Left hindlimb (tissue), 1 donor: ENCODE measurements at places on chromosomes 6 and 20.

DNA sequence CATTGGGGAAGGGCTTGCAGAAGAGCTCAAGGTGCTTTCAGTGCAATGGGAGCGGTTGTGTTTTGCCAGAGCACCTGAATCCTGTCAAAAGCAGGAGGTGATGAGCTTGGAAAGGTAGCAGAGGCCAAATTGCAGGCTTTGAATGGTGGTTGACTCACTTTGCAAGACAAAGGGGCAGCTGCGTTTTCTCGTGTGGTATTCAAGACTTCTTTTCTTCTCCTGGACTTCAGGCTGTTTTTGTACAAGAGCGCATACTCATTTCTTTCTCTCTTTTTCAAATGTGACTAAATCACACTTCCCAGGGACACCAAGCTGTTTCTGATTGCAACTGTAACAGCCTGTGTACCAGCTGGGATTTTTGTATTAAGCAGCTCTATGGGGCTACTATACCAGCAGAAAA, 32.3 kb downstream of the GHRH start:
- no peak for DNase-seq

DNA sequence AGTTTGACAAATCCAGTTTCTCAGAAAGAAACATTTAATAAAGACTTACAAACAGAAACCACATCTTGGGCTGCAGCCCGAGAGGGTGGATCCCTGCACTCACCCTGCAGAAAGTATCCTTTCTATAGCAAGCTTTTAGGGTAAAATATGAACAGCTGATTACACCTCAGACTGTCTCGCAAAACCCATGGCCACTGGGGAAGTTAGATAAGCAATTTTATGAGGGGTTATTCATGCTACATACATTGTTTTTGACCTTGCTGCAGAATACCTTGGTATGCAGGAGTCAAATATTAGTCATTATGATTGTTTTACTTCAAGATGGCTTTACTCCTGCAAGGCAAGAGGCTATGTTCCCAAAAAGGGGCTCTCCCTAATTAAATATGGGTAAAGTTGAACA, 126.9 kb downstream of the OR2B2 start:
- DNase-seq: no peak

- no peak for DNase-seq
Measured at GRCh38 chr6:43939281-43940070, 169.5 kb downstream of the VEGFA start.

DNA sequence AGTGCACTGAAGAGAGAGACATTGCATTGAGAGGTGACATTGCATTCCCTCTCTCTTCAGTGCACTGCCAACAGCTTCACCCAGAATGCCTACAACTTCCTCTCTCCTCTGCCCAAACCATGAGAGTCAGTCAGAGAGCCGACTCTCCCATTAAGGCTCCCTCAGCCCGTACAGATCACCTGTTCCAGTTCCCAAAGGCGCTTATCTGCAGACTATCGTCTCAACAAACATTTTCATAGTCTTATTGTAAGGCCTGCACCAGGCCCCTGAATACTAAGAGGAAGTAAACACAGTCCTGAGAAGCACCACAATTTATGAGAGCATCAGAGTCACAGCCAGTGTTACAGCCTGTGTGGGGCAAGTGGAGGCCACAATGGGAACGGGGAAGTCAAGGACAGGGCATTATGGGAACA, 53.7 kb downstream of the GFOD1 start:
- no peak for DNase-seq

DNA sequence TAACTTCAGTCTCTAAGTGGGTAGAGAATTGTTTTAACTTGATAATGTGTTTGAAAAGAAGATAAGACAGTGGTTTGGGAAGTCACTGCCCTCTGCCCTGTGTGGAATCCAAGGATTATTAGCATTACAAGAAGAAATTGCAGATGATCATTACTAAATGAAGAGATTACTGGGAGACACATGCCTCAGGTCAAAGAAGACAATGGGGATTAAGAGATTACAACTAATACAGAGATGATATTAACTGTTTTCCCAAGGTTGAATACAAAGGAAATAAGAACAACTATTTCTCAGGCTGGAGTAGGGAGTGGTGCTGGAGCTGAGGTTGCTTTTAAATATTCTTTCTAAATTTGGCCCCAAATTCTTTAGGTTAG, 166.0 kb downstream of the TRMT11 start:
- DNase-seq: no peak

GRCh38 chr6:99603421-99604165, 3.0 kb upstream of the PRDM13 start:
- DNase-seq: peak; percentile 64

DNA sequence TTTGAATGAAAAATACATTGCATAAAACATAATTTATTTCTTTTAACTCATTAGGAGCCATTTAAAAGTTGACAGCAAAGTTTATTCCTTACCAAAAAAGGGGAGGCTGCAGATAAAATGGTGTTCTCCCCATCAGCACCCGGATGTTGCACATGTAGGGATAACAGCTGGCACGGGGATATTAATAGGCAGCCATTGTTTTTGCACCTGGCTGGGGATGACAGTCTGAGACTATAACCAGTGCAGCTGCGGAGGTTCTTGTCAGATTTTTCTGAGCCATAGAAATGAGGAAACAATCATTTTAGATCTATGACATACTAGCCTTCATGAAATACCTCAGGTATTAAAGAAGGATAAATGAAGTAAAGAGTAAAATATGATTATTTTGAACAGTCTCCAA, 20.1 kb upstream of the HECA start:
- DNase-seq: no peak

DNA sequence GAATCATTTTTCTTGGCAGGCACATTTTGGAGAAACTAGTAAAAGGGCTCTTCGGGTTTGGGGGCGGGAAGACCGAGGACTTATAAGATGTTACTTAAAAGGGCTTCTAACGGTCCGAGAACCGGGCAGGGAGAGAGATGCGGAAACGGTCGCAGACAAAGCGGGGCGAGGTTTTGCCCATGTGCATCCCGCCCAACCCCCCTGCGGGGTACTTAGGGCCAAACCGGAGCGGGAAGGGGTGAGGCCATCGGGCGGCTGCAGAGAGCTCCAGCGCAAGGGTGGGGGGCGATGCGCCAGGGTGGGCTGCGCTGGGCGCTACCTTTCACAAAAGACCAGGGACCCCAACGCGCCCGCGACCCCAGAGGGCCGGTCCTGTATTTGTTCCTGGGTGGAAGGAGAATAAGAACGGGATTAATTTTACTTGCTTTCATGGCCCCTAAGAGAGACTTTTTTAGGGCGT, 616 bp downstream of the TUBB start:
- DNase-seq: peak; percentile 82

DNA sequence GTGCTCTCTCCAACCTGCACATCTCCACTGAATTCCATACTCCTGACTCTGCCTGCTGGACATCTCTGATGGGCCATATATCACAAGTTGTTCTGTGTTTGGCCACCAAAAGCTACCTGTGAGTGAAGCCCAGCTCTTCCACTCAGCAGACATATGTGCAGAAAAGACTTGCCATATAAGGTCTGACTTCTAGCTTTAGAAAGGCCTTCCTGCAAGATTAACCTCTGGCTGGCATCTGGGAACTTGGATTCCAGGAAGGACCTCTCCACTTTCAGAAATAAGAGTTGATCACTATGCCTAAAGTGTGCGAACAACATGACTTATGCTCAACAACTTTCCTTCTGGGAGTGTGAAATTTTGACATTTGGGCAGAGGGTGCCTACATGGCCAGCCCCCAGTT, 113.7 kb downstream of the TNFAIP3 start:
- no peak for DNase-seq

- DNase-seq: no peak
Measured at GRCh38 chr6:105429676-105430075, 26.8 kb upstream of the PREP start.

- no peak for DNase-seq
Measured at GRCh38 chr6:70385901-70386300, 27.4 kb upstream of the FAM135A start.

- DNase-seq: no peak
Measured at GRCh38 chr20:63173552-63174191, 42.3 kb downstream of the YTHDF1 start.

DNA sequence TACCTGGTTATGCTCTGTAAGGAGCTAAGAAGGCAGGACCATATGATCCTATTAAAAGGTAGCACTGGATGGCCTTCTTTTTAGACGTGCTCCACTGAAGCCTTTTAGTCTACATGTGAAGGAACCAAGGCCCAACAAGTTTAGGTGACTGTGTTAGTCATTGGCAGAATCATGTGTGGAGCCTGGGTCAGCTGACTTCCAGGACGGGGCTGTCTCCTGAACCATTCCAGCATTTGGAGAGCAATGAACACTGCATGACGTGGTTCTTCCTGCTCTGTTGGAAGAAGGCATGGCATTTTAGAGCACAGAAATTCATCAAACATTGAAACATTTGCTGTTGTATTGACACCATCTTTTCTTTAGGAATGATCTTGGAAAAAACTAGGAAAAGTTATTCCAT, 87.8 kb upstream of the TIAM2 start:
- DNase-seq: no peak

- DNase-seq: peak; percentile 87
Measured at GRCh38 chr20:54475334-54476168, at the start of gene DOK5. Gene DOK5, plus strand, starts transcription at chr20:54475593. Its CDS starts 354 bp downstream, at chr20:54475947.

- DNase-seq: no peak
Measured at GRCh38 chr6:21912151-21912832, 318.7 kb downstream of the SOX4 start.

DNA sequence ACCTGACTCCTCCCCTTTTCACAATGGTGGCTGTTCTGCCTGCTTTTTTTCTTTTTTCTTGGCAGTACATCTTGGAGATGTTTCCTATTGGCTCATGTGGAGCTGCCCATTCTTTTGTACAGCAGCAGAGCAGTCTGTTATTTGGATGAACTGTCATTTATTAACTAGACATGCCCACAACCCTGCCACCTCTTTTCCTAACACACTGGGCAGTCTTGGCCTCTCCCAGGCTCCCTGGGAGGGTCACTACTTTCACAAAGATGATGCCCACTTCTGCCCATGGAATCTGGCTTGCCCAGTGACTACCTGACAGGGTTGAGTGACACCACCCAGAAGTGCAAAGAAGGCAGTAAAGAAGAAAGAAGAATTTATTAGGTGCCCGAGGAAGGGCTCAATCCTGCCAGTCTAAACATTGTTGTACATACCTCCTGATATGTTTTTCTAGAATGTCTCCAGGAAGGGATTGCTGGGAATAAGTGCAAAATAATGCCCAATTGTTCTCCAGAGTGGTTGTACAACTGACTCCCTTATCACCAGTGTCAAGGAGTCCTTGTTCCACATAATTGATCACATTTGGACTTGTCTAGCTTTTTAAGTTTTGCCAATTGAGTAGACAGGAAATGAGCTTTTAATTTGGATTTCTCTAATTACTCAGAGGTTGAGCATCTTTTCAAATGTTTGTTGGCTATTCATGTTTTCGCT, 19.7 kb upstream of the SCRT2 start:
- no peak for DNase-seq

- DNase-seq: no peak
Measured at GRCh38 chr6:102115911-102116310, 722.4 kb downstream of the GRIK2 start.

- DNase-seq: no peak
Measured at GRCh38 chr20:38751360-38751976, 3.2 kb downstream of the ACTR5 start.

DNA sequence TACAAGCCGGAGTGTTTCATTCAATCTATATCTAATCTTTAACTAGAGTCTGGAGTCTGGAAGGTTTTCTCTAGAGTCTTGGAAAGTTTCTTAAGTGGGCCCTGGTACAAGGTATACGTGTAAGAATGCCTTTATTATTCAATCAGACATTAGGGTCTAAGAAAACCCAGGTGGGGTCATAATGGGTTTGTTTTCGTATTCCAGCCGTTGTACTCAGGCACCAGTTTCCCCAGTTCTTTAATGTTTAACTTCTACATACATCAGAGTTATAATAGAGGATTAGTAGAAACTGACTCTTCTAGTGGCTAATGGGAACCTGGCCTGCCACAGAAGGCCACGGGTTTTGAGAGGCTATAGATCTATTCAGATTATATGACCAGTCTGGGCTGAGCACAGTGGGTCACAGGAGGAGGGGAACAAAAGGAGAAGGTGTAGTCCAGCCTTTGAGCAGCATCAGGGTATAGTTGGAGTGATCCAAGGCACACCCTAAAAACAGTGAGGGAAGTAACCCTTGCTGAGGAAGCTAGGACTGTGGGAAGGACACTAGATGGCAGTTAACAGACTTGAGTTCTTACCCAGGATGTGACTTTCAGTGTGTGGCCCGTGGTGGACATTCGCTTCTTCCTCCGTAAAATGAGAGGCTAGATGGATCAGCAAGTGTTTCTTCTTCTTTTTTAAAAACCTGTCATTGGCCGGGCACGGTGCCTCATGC, 15.5 kb downstream of the FAM83B start:
- no peak for DNase-seq

DNA sequence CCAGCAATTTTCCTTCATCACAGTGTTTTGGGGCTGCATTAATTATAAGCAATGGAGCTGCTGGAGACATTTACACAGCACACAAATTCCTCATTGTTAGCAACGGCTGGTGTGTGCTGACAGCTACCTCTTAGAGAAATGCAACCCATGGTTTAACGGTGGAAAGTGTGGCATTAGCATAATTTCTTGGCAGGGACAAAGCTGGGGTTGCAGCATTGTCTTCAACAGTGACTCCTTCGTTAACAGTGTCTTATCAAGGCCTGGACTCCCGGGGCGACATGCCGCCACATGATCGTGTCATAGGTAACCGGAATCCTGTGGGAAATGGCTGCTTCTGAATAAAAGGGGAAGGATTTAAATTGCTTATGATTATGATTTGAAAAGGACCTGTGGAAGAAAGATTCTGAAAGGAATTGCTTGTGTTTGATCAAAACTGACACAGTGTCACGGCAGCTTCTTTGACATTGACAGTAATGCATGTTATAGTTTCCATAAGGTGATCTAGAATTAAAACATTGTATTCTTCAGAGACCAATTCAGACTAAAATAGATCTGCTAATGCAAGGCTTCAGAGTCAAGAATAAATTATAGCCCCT, 128.0 kb downstream of the UST start:
- DNase-seq: no peak

- no peak for DNase-seq
Measured at GRCh38 chr6:14132921-14133275, 15.3 kb downstream of the CD83 start.

DNA sequence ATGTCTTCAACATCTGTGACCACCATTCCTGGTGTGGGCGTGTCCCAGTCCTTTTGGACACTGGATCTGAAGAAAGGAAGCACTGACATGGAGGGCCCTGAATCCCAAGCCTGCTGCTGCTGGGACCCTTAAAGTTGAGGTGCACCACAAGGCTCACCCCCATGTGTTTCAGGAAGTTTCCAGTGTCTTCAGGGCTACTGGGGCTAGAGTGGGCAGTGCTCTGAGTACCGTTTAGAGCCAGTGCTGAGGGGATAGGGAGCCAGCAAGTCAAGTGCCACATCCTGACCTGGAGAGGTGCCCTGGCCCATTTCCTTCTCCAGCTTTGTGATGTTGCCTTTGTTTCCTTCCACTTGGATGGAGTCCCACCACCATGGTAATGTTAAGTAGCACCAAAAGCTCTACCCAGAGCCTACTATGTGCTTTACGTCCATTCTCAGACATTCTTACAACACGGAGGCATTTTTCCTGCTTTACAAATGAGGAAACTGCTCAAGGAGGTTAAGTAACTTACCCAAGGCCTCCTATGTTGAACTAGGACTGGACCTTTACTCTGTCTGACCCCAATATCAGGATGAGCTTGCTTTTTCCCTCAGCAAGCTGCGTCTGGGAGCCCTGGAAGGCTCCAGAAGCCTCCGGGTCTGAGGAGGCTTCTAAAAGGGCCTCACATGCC, 552 bp upstream of the DEF6 start:
- no peak for DNase-seq
